ENCODE measurements at places on chromosomes 12 and 14.
A peak's percentile ranks its signal among the peaks of the same experiment; 100 is the strongest.

DNA sequence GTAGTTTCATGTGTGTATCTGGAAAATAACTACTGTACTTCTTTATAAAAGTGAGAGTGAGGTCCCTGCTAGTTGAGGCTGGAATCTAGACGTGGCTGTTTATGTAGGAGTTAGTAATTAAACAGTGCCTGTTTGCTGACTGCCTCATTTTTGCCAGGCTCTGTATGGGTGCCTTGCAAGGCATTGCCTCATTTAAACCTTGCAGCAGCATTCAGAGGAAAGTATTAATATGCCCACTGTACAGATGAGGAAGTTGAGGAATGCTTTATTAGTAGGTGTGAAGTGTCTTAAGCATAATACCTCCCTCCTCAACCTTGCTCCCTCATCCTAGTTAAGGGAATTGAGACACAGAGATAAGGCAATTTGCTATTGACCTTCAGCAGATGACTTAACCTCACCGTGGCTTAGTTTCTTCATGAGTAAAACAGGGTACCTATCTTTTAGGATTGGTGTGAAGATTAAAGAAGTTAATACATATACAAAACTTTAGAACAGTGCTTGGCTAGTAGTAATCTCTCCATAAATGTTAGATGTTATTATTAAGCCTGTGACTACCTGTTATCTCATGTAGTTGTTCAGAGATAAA is 28.7 kb downstream of the PPM1A start:
- peak; percentile 13 for DNase-seq

GRCh38 chr14:37870170-37870569 is 274.7 kb downstream of the TTC6 start:
- no peak for DNase-seq

GRCh38 chr14:101791919-101792572 is 30.5 kb downstream of the PPP2R5C start:
- DNase-seq: no peak

DNA sequence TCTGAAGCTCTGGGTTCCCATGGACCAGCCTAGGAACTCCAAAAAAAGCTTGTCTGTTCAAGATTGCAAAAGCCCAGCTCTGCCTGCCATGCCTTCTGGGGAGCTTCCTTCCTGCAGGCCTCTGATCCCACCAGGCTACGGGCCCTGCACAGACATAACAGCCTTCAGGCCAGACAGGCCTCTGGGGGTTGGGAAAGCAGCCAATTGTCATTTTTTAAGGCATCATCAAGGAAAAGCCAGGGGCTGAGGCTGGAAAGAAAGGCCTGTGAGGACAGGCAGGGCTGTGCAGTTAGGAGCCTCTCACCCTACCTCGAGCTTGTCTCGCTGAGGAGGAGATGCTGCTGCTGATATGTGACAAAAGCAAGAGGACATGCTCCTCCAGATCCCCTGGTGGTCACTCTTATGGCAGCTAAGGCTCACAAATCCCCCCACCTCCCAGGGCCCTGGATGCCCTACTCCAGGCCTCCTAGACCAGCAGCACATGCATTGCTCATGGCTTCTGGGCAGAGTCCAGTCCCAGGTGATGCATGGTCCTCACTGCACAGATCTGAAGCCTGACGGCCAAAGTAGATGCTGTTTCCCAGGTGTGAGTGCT is 2.9 kb downstream of the TMEM229B start:
- DNase-seq: no peak

DNA sequence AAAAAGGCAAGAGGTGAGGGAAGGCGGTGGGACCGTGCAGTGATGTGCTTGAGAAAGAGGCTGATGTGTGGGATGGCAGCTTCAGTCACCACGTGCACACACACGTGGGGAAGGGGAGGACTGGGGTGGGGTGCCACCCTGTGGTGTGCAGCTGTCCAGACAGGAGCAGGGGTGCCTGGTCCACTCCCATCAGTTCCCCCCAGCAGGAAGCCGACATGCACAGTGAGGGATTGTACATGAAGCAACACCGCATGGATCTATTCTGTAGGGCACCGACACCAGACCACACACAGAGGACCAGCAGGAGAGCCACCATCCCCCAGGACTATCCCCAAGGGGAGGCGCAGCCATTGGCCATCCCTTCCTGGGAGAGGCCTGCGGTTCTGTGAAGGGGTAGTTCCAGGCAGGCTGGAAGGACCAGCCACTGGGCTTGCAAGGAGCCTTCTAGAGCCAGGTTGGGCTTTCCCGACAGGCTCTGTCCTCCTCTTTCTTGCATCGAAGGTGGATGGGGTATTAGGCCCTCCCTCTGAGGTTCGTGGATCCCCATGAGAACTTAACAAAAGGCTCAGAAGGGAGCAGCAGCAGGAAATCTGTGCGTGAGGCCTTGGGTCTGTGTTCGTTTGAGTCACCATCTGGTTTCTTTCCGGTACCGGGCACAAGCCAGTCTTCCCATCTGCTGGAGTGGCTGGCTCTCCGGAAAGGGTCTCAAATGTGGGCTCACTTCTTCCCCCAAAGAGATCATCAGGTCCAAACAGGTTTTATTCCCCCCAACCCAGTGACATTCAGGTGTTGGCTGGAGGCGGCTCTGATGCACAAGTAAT is 59.8 kb downstream of the PLEKHG3 start:
- DNase-seq: peak; percentile 26

GRCh38 chr12:86407620-86408208 is 151.5 kb upstream of the MGAT4C start:
- no peak for DNase-seq

DNA sequence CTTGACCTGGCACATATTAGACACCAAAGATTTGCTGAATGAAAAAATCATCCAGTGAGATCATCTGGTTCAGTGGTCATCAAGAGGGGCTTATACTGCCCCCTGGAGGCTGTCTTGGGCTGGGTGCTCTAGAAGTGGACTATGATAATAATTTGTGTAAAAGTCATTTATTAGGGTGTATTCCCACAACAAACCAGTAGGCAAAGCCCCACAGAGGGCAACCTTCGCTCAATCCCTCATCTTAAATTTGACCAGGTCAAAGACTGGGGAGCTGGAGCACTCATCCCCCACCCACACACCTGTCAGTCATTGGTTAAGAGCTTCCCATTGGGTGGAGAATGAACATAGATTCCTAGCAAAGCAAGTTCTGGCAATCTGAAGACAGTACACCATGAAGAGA is 20.0 kb upstream of the FICD start:
- DNase-seq: peak; percentile 48

- DNase-seq: no peak
These were observed 218.9 kb upstream of the SFSWAP start for GRCh38 chr12:131491916-131492490.

GRCh38 chr14:73250781-73251500 is 13.6 kb downstream of the PAPLN start:
- no peak for DNase-seq

DNA sequence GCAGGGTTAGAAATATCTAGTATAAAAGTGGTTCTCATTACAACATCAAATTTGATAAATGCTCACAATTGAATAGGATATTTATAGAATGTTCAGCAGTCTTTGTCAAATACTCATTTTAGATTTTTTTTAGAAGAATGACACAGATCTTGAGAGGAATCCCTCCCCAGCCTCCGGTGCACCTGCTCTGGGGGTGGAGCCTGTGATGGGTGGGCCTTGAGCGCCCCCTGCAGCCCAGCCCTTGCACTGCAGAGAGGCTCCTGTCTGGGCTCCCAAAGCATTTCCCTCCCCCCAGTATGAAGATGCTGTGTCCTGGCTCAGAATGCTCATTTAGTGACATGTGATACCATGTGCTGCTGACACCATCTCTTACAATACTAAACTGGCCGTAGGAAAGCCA is 792.3 kb downstream of the TMEM121 start:
- peak; percentile 29 for DNase-seq

DNA sequence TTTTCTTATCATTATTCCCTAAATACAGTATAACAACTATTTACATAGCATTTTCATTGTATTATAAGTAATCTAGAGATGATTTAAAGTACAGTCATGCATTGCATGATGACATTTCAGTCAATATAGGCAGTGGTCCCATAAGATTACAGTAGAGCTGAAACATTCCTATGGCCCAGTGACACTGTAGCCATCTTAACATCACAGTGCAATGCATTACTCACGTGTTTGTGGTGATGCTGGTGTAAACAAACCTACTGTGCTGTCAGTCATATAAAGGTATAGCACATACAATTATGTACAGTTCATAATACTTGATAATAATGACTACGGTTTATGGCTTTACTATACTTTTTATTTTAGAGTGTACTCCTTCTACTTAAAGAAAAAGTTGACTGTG is 13.3 kb downstream of the LLPH start:
- DNase-seq: no peak

- no peak for DNase-seq
These were observed 41.2 kb downstream of the NKX2-1 start for GRCh38 chr14:36478782-36479181.

DNA sequence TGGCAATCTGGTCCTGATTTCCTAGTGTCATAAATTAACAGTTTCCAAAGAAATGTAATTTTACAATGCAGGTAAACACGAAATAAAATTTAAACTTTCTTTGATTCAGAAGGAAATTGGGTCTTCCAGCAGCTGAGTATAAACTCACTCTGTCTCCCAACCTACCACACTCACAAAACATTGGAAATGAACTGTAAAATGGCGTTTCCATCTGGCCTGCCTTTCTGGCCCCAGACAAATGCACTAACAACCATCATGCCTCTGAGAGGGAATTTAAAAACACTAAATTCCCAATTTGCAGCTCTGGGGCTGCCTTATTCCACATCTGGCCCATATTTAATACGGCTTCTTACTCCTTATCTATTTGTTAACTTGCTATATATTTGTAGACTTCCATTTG is 19.3 kb downstream of the ATP2B1 start:
- no peak for DNase-seq

DNA sequence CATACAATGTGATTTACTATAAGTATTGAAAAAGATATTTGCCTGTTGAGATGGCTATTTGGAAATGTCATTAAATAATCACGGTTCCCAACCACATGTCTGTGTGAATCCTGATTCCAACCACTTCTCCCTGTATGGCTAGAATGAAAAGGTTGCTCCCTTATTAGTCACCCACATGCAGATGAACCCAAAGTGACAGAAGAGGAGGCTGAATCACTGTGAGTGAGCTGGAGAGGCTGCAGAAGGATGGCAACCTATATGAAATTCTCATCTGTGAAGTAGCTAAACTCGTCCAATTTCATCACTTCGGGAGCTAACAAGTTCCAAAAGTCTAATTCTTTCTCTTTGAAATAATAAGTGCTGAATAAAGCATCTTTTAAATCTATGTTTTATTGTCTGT is 300.5 kb downstream of the PRKD1 start:
- DNase-seq: no peak

- no peak for DNase-seq
These were observed 6.3 kb downstream of the GSTZ1 start for GRCh38 chr14:77327111-77327510.

- no peak for DNase-seq
These were observed 13.5 kb downstream of the NFATC4 start for GRCh38 chr14:24381363-24382063.

DNA sequence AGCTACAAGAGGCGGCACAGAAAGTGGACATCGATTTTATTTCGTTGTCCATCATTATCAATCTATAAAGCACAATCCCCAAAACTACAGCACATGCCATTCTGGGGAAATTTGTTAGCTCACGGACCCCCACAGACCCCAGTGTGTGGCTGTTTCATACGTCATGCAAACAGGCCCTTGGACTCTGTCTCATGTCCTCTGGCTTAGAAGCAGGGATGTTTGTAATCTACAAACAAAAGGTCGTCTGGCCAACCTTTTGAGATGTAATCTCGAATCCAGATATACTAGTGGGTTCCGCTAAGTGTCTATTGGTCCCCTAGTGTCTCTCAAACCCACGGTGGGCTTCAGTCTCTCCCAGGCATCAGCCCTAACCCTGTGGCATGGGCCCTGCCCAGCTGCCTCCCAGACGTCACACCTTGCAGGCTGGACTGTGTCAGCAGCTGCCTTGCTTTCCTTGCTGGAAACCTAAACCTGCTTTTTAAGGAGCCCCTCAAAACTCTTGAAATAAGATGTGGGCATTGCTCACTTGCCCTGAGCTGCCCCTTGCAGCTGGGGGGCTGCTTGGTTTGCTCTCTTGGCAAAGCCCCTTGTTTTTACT is 220.8 kb downstream of the ZFP36L1 start:
- no peak for DNase-seq

DNA sequence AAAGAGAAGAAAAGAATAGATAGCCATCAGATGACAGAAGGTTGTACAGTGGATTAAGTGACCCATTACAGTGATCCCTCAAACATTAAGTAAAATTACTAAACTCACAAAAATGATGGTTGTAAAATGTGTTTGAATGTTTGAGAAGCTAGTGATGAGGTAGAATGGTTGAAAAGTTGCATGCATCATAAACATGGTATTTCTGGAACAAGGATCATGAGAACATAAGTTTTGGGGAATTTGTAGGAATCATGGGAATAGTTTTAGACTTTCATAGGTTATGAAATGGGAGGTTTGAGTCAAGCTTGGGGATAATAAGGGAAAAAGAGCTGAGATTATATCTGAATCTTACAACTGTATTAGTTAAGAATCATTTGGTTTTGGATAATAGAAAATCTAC is 34.1 kb upstream of the NEDD1 start:
- no peak for DNase-seq

DNA sequence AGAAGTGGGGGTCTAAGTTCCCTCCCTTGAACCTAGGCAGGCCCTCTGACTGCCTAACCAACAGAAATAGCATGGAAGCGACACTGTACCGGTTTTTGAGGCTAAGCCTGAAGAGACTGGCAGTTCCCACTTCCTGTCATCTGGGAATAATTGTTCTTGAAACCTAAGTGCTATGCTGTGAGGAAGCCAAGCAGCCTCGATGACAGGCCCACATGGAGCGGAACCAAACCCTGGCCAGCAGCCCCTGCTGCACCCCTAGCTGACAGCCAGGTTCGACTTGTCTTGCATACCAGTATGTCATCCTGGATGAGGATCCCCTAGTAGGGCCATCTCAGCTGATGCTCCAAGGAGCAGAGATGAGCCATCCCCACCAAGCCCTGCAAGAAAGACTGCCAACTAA is 6.4 kb upstream of the GPR68 start:
- DNase-seq: no peak

GRCh38 chr12:69994724-69995173 is 169.7 kb downstream of the MYRFL start:
- DNase-seq: no peak

- no peak for DNase-seq
These were observed 53.3 kb downstream of the PITPNM2 start for GRCh38 chr12:123097561-123098084.

- peak; percentile 0 for DNase-seq
These were observed 302.0 kb upstream of the SYT1 start for GRCh38 chr12:78562368-78563205.

DNA sequence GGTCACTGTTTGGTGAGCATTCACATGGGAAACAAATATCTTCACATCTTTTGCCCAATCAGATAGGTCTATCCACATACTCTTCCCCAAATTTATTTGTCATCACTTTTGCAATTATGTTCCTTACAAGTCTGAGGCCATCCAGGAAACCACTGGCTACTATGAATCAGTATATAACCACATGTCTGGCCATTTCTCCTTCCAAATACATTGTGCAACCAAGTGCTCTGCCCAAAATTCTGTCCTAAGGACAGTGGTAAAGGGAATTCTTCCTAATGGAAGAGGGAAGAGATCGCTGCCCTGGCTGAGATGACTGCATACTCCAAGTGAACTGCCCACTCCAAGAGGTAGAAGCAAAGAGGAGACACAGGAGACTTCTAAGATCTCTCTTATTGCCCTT is 148.9 kb upstream of the MAX start:
- peak; percentile 79 for DNase-seq
